Left ventricle myocardium superior (tissue), 1 donor: ENCODE measurements at places on chromosomes 2 and 18. TPM values are rescaled to one million over a fixed set of nuclear protein-coding genes. Genes with fewer than 3 reads are reported as not detected.

The MYO5B gene
- total RNA-seq, result 1.1 TPM

GRCh38 chr2:127398239-127398590 lies 10.4 kb upstream of the MAP3K2 start:
- DNase-seq, result peak; percentile 78

GRCh38 chr2:48940606-48941005 lies 185.1 kb upstream of the LHCGR start:
- DNase-seq, result no peak

DNA sequence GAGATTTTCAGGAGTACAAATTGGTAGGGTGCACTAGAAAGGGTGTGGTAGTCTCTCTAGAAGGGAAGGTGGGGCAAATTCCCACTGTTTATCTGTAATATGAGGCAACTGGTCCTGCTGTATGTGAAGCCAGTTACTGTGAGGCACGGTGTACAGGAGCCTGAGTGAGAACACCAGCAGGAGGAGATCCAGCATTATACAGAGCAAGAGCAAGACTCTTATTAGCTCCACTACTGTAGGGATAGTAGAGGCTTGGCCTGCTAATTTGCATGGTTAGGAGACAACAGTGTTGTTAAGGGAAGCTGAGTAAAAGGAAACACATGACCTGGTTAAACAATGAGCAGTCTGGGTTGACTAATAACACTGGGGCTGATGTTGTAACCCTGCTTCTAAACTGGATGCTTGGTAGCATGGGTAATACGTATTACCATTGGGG lies 76.3 kb upstream of the WDSUB1 start:
- no peak for DNase-seq

- no peak for DNase-seq
These were observed at the start of gene C2orf74 for GRCh38 chr2:61161888-61162287. TSS of gene C2orf74 (plus strand) at chr2:61162188. CDS start at chr2:61162515, 327 bp downstream.

GRCh38 chr2:58030771-58031170 lies 15.8 kb upstream of the VRK2 start:
- DNase-seq, result no peak

GRCh38 chr2:99598441-99598840 lies 108.6 kb upstream of the REV1 start:
- DNase-seq, result no peak
